ENCODE measurements at places on chromosomes 7 and 10.

DNA sequence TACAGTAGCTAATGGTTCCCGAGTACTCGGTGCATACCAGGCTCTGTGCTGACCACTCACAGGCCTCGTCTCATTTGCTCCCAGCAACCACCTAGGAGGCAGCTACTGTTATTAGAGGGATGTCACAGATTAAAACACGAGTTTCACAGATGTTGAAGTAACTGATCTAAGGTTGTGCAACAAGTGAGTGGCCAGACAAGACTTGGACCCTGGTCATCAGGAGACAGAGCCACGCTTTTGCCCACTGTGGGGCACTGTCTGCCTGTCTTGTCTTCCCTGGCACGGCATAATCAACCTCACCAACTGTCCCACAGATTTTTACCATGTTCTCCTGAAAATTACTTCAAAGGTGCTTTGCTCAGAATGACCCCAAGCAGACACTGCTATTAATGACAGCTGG lies 111.6 kb upstream of the HABP2 start:
- no peak for DNase-seq

GRCh38 chr10:11683529-11684320 lies 58.5 kb upstream of the ECHDC3 start:
- no peak for DNase-seq

DNA sequence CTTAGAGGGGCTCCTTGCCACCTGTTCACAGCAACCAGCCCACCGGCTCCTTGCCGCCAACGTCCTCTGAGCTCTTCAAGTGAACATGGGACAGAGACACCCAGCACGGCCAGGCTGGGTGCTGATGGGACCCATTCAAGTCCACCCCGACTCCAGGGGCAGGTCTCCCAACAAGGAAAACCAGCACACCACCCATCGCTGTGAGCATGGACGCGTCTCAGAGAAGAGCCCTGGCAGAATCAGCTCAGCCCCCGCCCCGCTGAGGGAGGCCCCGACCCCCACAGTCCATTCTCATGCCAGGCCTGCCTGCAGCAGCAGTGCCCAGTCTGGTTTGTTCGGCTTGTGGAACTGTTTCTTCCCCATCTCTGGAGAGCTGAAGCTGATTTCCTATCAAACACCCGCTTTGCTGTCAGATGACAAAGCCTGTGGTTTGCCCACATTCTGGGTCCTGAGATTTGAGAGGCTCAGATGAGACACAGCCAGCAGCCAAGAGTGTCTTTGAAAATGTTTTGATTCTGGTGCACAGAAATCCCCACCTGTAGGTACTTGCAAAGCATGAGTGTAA lies 216.6 kb downstream of the ZMYND11 start:
- DNase-seq, result no peak

DNA sequence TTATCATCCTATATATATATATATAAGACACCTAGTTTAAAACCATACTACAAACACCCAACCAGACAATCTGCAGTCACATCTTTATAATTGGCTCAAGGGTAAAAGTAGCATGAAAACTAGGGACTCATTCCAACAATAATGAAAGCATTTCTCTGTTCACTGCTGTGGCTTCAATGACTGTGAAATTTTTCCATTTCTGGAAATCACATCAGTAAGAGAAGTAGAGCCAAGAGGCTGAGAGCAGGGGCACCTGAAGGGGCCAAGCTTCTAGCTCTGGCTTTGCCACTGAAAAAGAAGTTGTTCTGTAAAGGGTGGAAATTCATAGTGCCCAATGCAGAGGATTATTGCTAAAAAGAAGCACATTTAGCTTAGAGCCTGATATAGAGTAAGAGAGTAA lies 158.6 kb upstream of the GLI3 start:
- DNase-seq, result no peak

DNA sequence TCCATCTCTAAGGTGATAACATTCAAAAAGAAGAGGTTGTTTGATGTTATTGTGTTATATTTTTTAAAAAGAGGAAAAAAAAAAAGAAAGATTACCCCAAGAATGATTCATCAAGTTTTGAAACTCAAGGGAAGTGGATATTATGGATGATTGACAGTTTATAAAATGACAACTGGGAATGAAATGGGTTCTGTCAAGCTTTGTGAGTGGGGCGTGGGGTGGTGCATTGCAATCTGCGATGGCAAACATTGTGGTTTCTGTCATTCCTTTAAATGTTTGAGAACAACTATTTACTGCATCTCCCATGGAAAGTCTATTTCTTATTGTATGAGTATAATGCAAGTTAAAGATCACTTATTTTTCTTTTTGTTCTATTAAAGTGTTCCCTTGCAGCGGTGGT lies 297.0 kb downstream of the CCDC3 start:
- DNase-seq, result no peak

DNA sequence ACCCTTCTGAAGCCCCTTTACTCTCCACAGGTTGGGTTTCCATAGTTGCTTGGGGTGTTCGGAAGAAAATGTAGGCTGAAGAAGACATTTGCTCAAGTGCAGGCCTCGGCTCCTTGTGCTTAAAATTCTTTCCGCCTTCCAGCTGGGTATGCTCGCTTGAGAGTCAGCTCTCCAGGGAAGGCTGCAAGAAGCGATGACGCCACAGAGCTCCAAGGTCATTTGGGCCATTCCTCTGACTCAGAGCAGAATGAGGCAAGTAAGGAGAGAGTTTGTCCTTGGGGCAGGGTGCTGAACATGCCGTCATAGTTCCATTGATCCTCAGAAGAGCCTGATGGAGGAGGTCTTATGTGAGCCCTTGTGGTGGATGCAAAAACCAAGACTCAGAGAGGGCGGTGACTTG lies 27.4 kb upstream of the HSPA12A start:
- DNase-seq, result no peak

- DNase-seq, result no peak
Measured at GRCh38 chr7:91533996-91534395, 269.8 kb downstream of the FZD1 start.

DNA sequence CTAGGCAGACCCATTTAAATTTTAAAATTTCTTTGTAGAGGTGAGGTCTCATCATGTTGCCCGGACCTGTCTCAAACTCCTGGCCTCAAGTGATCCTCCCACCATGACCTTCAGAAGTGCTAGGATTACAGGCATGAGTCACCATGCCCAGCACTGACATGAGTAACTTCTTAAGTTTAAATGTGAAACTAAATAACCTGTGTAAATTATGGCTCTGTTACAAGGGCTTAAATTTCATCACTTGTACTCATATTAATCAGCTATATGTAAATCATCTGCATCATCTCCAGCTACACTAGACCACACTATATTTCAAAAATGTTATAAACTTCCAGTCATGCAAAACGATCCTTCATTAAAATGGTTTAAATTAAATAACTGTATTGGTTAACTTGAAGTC lies 56.1 kb downstream of the ATAD1 start:
- DNase-seq, result no peak

DNA sequence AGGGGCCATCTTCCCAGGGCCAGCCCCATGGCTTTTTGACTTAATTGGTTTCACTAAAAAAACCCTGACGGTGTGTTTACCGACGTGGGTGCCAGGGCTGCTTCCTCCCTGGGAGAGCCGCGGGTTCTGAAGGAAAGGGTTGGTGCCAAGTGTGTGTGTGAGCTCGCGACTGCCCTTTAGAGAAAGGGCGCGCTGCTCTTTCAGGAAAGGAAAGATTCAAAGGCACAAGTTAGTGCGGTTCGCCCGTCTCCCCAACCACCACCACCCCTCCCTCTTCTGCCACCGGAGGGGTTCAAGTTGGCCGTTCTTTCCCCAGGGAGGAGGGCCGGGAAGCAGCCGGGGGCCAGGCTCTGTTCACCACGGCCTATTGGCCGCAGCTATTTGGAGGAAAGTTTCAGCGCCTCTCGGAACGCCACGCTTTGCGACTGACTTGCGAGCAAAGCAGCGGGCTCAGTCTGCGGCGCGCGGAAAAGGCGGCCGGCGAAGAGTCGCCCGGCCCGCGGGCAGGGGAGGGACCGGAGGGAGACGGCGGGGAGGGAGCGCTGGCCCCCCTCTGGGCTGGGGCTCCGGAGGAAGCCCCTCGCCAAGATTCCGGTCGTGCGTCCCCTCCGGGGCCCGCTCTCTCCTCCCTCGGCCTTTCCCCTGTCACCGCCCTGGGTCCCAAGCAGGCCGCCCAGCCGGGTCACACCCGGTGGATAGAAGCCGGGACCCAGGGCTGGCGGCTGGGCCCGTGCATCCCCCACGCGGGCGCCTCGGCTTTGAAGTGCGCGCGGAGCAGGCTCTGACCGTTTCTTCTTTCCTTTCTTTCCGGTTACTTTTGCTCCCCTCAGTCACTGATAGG lies 165.9 kb upstream of the PPP1R3A start:
- no peak for DNase-seq

GRCh38 chr10:13563481-13564445 lies 23.0 kb upstream of the PRPF18 start:
- no peak for DNase-seq

- no peak for DNase-seq
Measured at GRCh38 chr7:8185926-8186683, 75.9 kb downstream of the ICA1 start.

DNA sequence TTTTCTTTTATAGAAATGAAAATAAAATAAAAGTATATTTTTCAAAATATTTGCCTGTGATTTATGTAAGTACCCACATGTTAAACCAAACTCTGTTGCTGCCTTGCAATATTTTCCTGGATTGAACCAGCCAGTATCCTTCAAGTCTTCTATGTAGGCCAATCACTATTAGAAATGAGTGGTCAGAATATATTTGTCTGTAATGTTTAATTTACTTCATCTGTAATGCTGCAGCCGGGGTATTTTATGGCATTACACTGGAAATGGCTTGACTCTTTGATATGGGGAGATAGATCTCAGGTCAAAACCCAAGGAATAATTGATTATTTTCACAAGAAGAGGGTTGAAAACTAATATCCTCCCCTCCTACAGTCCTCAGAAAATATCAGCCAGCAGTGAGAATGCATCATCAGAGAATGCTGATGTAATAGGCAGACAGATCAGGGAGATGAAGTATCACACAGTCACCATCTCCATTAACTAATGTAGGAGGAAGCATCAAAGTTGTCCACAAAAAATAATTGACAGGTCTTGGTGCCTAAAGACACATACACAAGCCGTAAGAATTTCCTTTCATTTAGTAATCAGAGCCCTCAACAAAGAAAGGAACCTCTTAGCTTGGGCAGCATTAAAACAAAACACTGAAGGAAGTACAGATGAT lies 82.5 kb downstream of the VWDE start:
- no peak for DNase-seq

DNA sequence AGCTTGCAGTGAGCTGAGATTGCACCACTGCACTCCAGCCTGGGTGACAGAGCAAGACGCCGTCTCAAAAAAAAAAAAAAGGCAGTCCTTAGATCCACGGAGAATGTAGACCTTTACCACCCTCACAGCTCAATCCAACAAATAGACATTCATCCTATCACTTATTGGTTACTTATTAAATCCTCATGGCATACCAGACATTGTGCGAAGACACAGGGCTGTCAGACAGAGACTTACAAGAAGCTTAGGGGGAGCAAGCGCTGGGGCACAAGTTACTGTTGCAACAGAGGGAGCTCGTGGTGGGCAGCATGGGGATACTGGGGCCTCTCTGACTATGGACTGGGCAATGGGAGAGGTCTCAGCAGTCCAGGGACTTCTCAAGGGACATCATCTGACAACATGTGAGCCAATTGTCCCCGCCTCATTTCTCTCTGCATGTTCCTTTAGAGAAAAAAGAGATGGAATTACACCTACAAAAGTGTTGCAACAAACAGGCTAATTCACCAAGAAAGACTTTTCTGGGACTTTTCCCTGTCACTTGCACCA lies 82.8 kb upstream of the TNS3 start:
- no peak for DNase-seq

GRCh38 chr7:113608782-113609181 lies 310.0 kb downstream of the PPP1R3A start:
- no peak for DNase-seq

- no peak for DNase-seq
Measured at GRCh38 chr10:69588358-69588757, 15.1 kb upstream of the NEUROG3 start.

- no peak for DNase-seq
Measured at GRCh38 chr7:146772601-146773000, 656.0 kb downstream of the CNTNAP2 start.

DNA sequence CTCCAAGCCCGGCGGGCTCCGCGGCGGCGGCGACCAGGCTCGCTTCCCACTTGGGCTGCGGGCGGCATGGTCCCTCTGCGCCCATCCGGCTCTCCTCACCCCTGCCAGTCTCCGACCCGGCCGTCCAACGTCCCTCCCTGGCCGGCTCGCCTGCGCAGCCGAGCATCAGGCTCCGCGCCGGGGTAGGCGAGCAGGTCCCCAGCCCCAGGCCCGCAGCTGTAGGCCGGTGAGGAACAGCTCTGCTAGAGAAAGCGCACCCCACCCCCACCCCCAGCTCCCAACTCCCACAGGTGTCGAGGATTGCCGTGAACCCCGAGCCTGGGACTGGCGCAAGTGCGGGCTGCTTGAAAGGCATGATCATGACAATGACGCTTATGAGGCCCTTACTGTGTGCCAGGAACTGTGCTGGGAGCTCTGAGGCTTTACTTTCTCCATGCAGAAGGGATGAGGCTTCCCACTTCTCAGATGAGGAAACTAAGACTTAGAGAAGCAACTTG lies 20.8 kb upstream of the PAX2 start:
- no peak for DNase-seq

- no peak for DNase-seq
Measured at GRCh38 chr7:1842321-1843221, 172.5 kb downstream of the ELFN1 start.

GRCh38 chr10:45422207-45422865 lies 48.3 kb downstream of the ALOX5 start:
- DNase-seq, result no peak

GRCh38 chr10:49094646-49095045 lies 20.7 kb downstream of the VSTM4 start:
- DNase-seq, result no peak

- no peak for DNase-seq
Measured at GRCh38 chr7:134949171-134949570, 37.1 kb upstream of the AGBL3 start.

- DNase-seq, result no peak
Measured at GRCh38 chr10:35854661-35855060, 212.6 kb upstream of the FZD8 start.

DNA sequence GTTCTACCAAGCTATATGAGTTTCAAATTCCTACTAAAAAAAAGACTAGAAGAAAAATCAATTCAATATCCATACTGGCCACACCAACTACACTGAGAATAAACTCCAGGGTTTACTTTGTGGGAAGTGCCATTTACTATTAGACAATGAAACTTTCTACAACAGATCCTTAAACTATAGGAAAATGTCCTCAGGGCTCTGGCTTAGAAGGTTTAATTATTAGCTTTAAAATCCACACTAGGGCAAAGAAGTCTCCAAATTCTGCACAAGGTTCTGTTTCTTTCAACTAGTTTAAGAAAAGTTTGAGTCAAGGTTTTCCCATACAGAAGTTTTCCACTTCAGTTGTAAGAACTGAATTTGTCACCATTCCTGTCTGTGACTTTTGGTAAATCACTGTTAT lies 231.7 kb upstream of the CCDC6 start:
- no peak for DNase-seq

DNA sequence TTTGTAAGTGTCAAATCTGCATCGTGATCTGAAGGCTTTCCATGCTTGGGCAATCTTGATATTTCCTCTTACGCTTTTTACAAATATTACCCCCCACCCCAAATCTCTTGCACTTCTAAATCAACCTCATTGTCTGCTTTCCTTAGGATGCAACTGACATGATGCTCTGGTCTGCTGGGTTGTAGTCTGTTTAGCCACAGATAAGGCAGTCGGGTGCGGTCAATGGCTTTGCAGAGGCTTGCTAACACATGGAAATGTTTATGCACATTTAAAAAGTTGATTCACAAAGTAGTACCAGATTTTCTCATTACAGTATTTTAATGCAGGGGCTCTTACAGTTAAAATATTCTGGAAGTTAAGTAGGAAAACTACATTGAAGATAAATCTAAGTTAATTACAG lies 172.5 kb downstream of the BAMBI start:
- DNase-seq, result no peak

GRCh38 chr10:97647556-97647955 lies 7.1 kb downstream of the PI4K2A start:
- DNase-seq, result no peak

All from caudate nucleus (tissue), 63 donors.